Kidney epithelial cell (primary cell): ENCODE measurements at places on chromosomes 5 and 9. TPM values are rescaled to one million over a fixed set of nuclear protein-coding genes. Genes with fewer than 3 reads are reported as not detected.

DNA sequence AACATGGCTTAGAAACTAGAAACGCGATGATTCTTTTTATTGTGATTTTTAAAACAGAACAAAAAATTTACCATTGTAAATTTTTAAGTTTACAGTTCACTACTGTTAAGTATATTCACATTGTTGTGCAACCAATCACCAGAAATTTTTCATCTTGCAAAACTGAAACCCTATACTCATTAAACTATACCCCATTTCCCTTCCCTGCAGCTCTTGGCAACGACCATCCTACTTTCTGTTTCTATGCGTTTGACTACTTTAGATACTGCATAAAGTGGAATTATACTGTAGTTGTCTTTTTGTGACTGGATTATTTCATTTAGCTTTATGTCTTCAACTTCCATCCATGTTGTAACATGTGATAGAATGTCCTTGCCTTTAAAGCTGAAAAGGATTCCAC lies 52.5 kb downstream of the SPOCK1 start:
- DNase-seq = no peak

DNA sequence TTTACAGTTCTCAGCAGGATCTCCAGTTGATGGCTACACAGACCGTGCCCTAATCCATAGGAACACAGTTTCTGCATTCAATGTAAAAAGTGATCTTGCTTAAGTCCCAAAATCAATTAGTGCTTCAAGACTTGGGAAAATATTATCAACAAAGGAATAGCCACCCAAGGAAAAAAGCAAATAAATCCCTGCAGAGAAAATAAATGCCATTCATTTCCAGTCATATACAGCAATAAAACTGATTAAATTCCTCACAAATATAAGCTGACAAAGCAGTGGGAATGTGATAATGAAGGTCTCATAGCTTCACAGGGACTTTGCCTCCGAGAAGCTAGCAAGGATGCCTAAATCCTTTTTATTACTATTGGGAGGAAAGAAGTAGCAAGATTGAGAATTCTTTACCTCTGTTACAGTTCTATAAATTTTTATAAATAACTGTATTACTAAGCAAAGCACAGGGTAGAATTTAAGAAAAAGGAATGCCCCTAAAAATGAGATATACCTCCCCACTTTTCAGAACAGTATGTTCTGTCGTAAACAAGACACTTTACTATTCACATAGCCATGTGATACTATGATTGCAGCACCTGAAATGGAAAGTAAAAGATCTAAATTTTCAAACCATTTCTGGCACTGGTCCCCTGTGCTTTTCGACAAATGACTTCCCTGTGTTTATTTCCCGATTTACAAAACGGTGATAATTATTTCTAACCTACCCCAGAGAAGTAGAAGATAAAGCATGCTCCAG lies 59.8 kb downstream of the ARSB start:
- DNase-seq = no peak

DNA sequence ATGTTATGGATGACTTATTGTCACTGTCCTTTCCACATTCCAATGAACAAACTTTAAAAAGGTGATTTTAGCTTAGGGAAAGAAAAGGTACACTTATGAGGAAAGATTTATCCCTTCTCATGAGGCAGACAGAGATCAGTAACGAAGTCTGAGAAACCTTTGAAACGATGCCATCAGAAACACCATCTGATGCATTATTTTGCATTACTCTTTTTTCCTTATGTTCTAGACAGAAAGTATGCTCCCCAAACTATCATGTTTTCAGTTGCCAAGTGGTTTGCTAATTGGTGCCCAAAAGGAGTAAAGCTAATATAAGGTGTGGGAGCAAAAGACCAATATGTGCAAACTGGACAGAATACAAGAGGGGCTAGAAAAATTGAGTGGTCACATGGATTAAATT lies 397.7 kb upstream of the RIOK2 start:
- DNase-seq = no peak

GRCh38 chr9:18274693-18275092 lies 199.3 kb upstream of the ADAMTSL1 start:
- no peak for DNase-seq

DNA sequence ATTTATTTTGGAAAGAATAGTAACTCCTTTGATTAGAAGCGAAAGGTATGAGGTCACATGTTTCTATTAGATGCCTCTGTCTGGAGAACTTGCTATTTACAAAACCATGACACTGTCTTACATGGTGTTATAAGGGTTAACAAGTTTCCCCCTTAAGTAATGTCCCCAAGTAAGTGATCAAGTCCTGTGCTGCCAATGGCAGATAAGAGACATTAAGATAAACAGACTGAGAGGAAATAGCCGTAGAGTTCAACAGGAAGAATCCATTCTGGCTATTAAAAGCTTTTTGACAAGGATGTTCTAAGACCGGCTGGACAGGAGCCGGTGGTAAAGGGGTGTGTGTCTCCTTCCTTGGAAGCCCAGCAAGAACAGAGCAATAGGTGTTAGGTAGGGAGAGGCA lies 257.5 kb downstream of the GADD45G start:
- DNase-seq = no peak

DNA sequence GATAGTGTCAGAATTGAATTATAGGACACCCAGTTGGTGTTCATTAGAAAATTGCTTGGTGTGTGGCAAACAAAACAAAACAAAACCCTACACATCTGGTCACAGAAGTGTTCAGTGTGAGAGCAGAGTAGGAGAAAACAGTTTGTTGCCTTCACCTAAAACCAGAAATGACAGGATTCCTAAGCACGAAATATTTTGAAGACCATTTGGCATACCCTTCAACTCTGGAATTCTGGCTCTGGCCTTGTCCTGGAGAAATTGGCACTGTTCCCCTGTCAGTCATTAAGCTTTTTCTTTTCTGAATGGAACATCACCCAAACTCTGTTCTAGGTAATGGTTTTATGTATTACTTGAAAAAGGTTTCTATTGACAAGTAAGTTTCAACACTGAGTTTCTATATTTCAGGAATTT lies 110.2 kb upstream of the PCA3 start:
- no peak for DNase-seq

DNA sequence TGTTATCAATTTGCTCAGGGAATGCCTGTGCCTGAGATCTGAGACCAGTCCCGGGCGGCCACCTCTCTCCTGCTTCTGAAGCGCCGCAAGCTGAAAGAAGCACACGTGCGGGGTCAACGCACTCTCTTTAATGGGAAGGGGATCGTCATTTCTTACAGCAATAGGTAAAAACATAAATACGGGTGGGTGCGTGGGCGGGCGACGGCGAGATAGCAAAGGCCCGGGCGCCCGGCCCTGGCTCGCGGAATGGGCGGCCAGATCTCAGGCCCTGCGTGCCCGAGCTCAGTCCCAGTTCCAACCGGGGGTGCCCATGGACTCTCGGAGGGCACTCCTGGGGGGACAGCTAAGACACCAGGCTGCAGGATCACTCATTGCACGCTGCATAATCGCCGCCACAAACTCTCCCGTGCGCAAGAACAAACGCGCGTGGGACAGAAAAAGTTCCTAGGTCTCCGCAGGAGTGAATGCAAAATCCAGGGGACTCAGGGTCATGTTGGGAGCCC lies 3.0 kb downstream of the NKX2-5 start:
- no peak for DNase-seq

GRCh38 chr9:127065592-127065991 lies 56.8 kb downstream of the ANGPTL2 start:
- no peak for DNase-seq

DNA sequence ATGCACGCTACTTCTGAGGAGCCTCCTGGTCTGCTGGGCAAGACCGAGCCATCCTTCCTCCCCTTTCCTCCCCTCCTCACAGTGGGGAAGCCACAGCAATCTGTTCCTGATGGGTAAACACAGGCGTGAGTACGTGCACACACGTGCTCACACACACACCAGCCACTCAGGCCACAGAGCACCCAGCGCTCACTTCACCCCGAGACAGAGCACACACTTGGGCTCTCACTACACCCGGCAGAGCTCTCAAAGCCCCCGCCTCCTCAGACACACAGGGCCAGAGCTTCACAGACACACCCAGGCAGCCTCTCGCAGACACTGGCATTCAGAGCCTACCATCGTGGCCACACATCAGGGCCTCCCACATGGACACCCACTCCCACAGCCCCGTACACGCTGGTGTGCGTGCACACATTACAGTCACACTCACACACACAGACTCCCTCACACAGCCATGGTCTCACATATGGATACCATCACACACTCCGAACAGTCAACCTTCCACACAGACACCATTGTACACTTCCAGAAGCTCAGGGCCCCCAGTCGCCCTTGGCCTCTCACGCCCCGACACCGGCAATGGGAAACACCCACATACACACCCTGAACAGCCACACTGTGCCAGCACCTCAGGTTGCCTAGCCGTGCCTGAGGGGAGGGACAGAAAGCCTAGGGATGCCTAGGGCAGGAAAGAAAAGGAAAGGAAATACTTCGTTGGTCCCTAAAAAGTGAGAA lies 13.5 kb downstream of the CNTFR start:
- DNase-seq = no peak

- DNase-seq = no peak
These were observed 93.1 kb upstream of the TRPC7 start for GRCh38 chr5:136458481-136458880.

GRCh38 chr9:129307227-129307970 lies 129.3 kb upstream of the IER5L start:
- DNase-seq = no peak

DNA sequence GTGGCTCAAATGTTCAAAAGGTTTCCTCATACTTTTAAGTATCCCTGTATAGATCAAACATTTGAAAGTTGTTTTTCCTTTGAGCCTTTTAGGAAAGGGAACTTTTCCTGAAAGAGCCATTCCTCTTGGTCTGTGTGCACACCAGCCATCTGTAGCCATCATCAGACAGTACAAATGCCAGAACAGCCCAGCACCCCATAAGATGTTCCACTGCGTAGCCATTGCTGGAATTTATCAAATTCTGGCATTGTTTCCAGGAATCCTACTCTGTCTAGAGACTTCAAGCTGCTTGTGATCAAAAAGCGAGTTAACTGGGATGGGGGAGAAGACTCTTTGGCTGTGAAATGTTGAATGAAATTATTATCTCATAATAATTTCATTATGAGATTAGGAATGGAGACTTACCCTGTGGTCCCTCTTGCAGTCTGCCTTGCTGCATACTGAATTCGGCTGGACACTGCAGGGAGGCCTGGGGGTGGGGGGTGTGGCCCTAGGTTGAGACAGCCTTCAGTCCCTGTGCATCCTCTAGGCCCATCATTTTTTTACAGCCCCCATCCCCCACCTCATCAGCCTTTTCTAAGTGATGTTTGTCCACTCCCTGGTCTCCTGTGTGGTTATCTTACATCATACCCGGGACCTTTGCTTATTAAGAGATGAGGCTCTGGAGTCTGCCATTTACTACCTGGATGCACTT lies 99.8 kb downstream of the RALGPS1 start:
- DNase-seq = no peak

GRCh38 chr5:34587355-34588241 lies 68.5 kb upstream of the RAI14 start:
- DNase-seq = no peak

DNA sequence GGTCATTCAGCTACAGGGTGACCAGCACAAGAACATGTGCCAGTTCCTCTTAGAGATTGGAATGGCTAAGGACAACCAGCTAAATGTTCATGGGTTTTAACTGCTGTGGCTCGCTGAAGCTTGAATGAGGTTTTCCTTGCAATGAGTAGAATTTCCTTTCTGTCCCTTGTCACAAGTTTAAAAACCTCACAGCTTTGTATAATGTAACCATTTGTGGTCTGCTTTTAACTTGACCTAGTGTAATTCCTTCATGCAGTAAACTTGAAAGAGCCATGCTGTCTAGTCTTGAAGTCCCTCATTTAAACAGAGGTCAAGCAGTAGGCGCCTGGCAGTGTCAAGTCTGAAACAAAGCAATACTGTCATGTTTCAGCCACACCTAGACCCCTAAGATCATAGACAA lies 181.3 kb upstream of the DMRT1 start:
- no peak for DNase-seq

DNA sequence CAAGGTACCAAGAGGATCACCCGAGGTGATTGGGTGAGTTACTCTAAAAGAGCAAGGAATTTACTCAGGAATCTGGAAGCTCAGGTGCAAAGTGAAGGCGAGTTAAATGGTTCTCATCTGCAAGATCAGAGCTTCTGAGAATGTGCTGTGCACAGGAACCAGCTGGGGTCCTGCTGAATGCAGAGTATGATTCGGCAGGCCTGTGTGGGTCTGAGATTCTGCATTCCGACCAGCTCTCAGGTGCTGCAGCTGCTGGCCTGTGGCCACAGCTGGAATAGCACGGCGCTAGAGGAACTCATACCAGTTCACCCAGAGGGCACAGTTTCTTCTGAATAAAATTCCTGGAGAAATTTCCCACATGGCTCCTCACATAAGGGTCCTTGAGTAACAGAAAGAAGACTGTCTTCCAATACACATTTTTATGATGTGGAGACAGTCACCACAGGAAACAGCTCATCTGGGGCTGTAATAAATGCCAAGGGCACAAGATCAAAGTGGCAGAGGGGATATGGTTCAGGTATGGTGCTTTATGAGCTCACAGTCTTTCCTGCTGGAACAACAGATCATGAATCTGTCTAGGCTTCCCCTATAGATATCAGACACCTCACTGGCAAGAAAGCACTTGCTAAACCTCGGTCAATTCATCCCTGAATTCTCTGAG lies 83.9 kb downstream of the PTPN3 start:
- DNase-seq = no peak

GRCh38 chr5:147426640-147427327 lies 83.1 kb downstream of the DPYSL3 start:
- no peak for DNase-seq

- DNase-seq = peak; percentile 58
These were observed 802.2 kb upstream of the WWC1 start for GRCh38 chr5:167489202-167489601.

The GFI1B gene
- not detected in 2 replicates for total RNA-seq

The ALDOB gene
- not detected in 2 replicates for total RNA-seq

The EPB41L4B gene
- total RNA-seq = 9.6 and 11.0 TPM in 2 replicates

The C9orf153 gene
- not detected in 2 replicates for total RNA-seq

The SAPCD2 gene
- total RNA-seq = 5.3 and 5.8 TPM in 2 replicates

The CIZ1 gene
- total RNA-seq = 56.9 and 103 TPM in 2 replicates

The AMBP gene
- not detected in 2 replicates for total RNA-seq

The MAMDC2 gene
- total RNA-seq = 12.2 and 13.4 TPM in 2 replicates

The SLC46A2 gene
- not detected in 2 replicates for total RNA-seq

The RASA1 gene
- 41.4 and 42.8 TPM in 2 replicates for total RNA-seq

The PCDHGA1 gene
- total RNA-seq = 0.67 and 0.68 TPM in 2 replicates

The PPP3R2 gene
- not detected in 2 replicates for total RNA-seq

The NIPSNAP3A gene
- 25.2 and 29.3 TPM in 2 replicates for total RNA-seq
